ENCODE measurements at places on chromosomes 1 and 21. TPM values are rescaled to one million over a fixed set of nuclear protein-coding genes. Genes with fewer than 3 reads are reported as not detected.

DCST1 gene
- polyA plus RNA-seq: 0.05 TPM

KCNJ9 gene
- polyA plus RNA-seq: not detected

GPX7 gene
- 0.42 TPM for polyA plus RNA-seq

CTSS gene
- polyA plus RNA-seq: 1.8 TPM

RBM15 gene
- polyA plus RNA-seq: 10.0 TPM

S100A10 gene
- polyA plus RNA-seq: 762 TPM

BTF3L4 gene
- 35.8 TPM for polyA plus RNA-seq

RHCE gene
- polyA plus RNA-seq: 0.09 TPM

FAM167B gene
- polyA plus RNA-seq: not detected

HCRTR1 gene
- polyA plus RNA-seq: not detected

ZFP69B gene
- polyA plus RNA-seq: 1.9 TPM

IL19 gene
- not detected for polyA plus RNA-seq

OR2L5 gene
- polyA plus RNA-seq: not detected

GRCh38 chr1:27471477-27471876 lies 18.5 kb downstream of the WASF2 start:
- no peak for DNase-seq
- H3K4me1 ChIP-seq: peaks cover 6% of the 10 kb centered on the region
- H3K27me3 ChIP-seq: no peaks in the 10 kb centered on the region
- H3K27ac ChIP-seq: no peak overlapping the region

DNA sequence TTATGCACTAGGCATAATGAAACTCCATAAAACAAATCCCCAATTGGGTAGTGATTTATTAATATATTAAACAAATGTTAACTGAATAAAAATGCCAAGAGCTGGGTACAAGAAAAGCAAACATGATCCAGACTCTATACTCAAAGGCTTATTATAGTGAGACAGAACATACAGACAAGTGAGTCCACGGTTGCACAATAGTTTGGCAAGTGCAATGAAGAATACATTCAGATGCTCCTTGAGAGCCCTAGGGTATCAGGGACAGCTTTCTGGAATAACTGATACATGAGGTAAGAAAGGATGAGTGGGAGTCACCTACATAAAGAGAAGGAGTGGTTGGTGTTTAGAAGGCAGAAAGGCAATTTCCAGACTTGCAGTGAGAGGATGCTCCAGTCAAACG lies 85.1 kb downstream of the VAV3 start:
- no peaks in the 10 kb centered on the region for H3K27me3 ChIP-seq
- peaks cover 4% of the 10 kb centered on the region for H3K4me1 ChIP-seq
- H3K4me3 ChIP-seq: no peak overlapping the region

GRCh38 chr1:1164361-1164700 lies 9.3 kb upstream of the TTLL10 start:
- H3K36me3 ChIP-seq: no peaks in the 10 kb centered on the region
- H3K27me3 ChIP-seq: no peaks in the 10 kb centered on the region
- peaks cover 11% of the 10 kb centered on the region for H3K4me1 ChIP-seq
- peak overlapping the region; percentile 83 for H3K4me3 ChIP-seq
- H3K27ac ChIP-seq: peak overlapping the region; percentile 95

DNA sequence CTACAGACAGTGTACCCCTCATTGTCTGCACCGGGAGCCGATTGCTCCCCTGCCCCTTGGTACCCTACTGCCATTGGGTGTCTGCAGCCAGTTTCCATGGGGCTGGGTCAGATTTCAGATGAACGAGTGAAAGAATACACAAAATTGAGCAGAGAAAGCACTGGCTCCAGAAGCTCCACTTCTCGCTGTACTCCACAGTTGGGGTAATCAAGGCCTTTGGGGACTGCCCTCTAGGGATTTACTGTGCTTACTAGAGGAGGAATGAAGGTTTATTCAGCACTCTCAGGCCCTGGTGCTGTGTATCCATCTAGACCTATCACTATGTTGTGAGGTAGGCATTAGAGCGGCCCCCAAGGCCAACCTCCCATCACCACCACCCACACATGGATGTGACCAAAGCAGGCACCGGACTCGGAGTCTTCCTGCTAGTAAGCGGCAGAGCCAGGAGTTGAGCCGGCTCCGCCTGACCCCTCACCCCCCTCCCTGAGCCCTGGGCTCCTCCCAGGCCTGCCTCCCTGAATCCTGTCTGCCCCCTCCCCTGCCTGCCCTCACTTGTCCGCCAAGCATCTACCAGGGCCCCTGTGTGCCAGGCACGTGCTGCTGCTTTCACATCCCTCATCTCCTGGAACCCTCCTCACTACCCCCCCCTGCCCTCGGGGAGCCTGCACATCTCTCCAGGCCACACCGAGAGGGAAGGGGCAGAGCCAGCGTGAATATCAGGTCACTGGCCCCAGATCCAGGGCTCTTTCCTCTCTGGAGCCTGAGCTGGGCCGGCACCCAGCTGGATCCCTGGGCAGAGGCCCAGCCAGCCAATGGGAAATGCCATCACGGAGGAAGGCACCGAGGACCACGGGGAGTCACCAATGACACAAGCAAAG lies 23.3 kb downstream of the KCNN3 start:
- no peak overlapping the region for H3K4me3 ChIP-seq
- H3K27me3 ChIP-seq: peaks cover 36% of the 10 kb centered on the region
- DNase-seq: no peak
- H3K36me3 ChIP-seq: no peaks in the 10 kb centered on the region
- no peaks in the 10 kb centered on the region for H3K4me1 ChIP-seq

- no peaks in the 10 kb centered on the region for H3K27me3 ChIP-seq
- peaks cover 52% of the 10 kb centered on the region for H3K4me1 ChIP-seq
- peak overlapping the region; percentile 67 for H3K4me3 ChIP-seq
- H3K27ac ChIP-seq: peak overlapping the region; percentile 85
- peaks cover 16% of the 10 kb centered on the region for H3K36me3 ChIP-seq
- no peak for DNase-seq
Measured at GRCh38 chr1:151540982-151541377, 871 bp downstream of the TUFT1 start.

DNA sequence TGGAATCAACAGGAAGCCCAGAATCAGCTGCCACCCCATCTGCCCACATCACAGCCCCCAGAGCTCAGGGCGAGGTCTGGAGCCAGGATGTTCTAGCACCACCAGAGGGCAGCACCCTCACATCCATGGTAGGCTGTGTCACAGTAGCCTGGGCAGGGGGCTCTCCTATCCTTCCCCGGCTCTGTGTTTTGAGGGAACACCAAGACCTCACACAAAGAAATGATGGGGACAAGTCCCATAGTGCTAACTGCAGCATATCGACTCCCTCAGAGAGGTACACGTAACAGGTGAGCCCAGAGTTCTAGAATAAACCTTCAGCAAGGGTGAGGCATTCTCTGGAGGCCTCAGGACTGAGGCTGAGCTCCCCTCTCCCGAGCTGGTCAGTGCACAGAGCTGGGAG lies 2.3 kb upstream of the KCNC4 start:
- no peak overlapping the region for H3K4me3 ChIP-seq
- no peaks in the 10 kb centered on the region for H3K27me3 ChIP-seq
- no peak for DNase-seq
- no peaks in the 10 kb centered on the region for H3K36me3 ChIP-seq
- no peak overlapping the region for H3K27ac ChIP-seq

DNA sequence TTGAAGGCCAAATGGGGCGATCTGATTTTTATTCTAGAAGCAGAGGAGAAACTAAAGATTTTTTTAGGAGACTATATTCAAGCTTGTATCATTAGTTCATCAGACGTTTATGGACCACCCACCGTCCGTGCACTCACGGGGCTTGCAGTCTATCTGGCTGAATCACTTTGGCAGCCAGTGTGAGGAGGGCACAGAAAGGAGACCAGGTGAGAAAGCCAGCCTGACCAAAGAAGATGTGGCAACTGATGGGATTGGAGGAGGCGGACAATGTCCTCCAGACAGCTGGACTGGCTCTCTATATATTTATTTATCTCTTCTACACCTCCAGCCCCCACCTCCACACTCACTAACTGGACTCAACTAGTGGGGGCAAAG lies 822 bp upstream of the ELOVL1 start:
- peak overlapping the region; percentile 75 for H3K27ac ChIP-seq
- no peak for DNase-seq
- peaks cover 13% of the 10 kb centered on the region for H3K36me3 ChIP-seq
- no peaks in the 10 kb centered on the region for H3K27me3 ChIP-seq
- H3K4me1 ChIP-seq: peaks cover 62% of the 10 kb centered on the region
- H3K4me3 ChIP-seq: peak overlapping the region; percentile 67

DNA sequence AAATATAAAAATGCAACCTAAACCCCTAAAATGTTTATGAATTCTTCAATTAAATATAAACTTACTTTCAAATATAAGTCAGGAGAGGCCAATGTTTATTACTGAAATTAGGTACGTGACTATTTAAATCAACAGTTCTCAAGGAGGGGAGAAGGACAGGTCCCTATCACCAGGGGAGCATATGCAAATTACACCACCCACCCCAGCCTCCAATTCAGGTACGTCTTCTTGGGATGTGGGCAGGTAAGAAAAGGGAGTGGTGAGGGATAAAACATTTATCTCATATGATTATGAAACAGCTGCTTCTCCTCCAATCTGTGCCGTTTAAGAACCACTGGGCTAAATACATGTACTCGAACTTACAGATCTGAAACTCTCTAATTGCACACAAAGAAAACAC lies 3.4 kb downstream of the COP1 start:
- no peaks in the 10 kb centered on the region for H3K36me3 ChIP-seq
- no peaks in the 10 kb centered on the region for H3K27me3 ChIP-seq
- DNase-seq: no peak
- peaks cover 17% of the 10 kb centered on the region for H3K4me1 ChIP-seq

- H3K36me3 ChIP-seq: no peaks in the 10 kb centered on the region
- no peak for DNase-seq
- no peak overlapping the region for H3K4me3 ChIP-seq
- no peaks in the 10 kb centered on the region for H3K4me1 ChIP-seq
- H3K27ac ChIP-seq: no peak overlapping the region
Measured at GRCh38 chr21:24294171-24294570, 1313.1 kb downstream of the MRPL39 start.

GRCh38 chr1:5709976-5710375 lies 282.2 kb downstream of the NPHP4 start:
- H3K27ac ChIP-seq: no peak overlapping the region
- H3K4me1 ChIP-seq: peaks cover 7% of the 10 kb centered on the region
- H3K36me3 ChIP-seq: no peaks in the 10 kb centered on the region
- no peak for DNase-seq
- no peaks in the 10 kb centered on the region for H3K27me3 ChIP-seq
- no peak overlapping the region for H3K4me3 ChIP-seq

- no peak overlapping the region for H3K27ac ChIP-seq
- H3K4me1 ChIP-seq: peaks cover 10% of the 10 kb centered on the region
- H3K36me3 ChIP-seq: no peaks in the 10 kb centered on the region
Measured at GRCh38 chr1:15277447-15277838, 30.4 kb downstream of the FHAD1 start.

- no peak for DNase-seq
- H3K4me1 ChIP-seq: no peaks in the 10 kb centered on the region
- H3K4me3 ChIP-seq: no peak overlapping the region
- H3K27me3 ChIP-seq: no peaks in the 10 kb centered on the region
Measured at GRCh38 chr1:48955774-48956173, 179.1 kb upstream of the BEND5 start.

GRCh38 chr1:45507195-45507594 lies 7.1 kb downstream of the MMACHC start:
- no peaks in the 10 kb centered on the region for H3K4me1 ChIP-seq
- no peak overlapping the region for H3K4me3 ChIP-seq
- H3K36me3 ChIP-seq: peaks cover 22% of the 10 kb centered on the region
- H3K27me3 ChIP-seq: no peaks in the 10 kb centered on the region
- no peak overlapping the region for H3K27ac ChIP-seq
- DNase-seq: no peak

DNA sequence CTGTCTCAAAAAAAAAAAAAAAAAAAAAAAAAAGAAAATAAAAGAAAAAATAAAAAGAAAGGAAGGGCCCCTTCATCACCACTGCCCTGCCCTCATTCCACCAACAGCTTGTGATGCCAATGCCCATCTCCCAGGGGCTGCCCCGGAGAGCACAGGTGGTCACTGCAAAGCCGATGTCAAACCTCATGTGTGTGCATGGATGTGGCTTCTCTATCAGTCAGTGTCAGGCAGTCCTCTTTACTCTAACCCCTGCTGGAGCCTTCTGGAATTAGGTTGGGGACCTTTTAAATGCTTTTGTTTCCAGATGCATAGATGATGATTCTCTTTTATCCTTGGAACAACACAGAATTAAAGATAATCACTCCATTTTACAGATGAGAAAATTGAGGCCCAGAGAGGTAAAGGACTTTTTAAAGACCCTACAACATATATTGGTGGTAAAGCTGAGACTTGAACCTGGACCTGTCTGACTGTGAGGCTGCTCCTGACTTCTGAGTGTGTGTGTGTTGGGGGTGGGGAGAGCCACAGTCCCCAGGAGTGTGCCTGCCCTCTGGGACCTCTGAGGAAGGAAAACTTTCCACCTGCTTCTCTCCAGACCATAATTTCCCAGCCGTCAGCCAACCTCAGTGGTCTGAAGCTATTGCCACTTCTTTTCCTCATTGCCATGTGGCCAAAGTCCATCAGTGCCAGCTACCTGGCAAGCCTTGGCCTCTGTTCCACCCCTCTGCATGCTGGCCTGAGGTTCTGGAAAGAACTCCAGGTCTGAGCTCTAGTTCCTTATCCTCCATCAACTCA lies 3.0 kb upstream of the TMEM54 start:
- H3K27me3 ChIP-seq: no peaks in the 10 kb centered on the region
- peaks cover 3% of the 10 kb centered on the region for H3K4me1 ChIP-seq
- H3K36me3 ChIP-seq: no peaks in the 10 kb centered on the region
- no peak overlapping the region for H3K27ac ChIP-seq

GRCh38 chr1:102715150-102715549 lies 393.2 kb downstream of the COL11A1 start:
- no peaks in the 10 kb centered on the region for H3K36me3 ChIP-seq
- no peak for DNase-seq
- H3K27me3 ChIP-seq: no peaks in the 10 kb centered on the region
- H3K27ac ChIP-seq: no peak overlapping the region

GRCh38 chr21:29117372-29117955 lies 13.0 kb upstream of the MAP3K7CL start:
- H3K36me3 ChIP-seq: no peaks in the 10 kb centered on the region
- peaks cover 7% of the 10 kb centered on the region for H3K4me1 ChIP-seq
- H3K27me3 ChIP-seq: no peaks in the 10 kb centered on the region
- no peak for DNase-seq

DNA sequence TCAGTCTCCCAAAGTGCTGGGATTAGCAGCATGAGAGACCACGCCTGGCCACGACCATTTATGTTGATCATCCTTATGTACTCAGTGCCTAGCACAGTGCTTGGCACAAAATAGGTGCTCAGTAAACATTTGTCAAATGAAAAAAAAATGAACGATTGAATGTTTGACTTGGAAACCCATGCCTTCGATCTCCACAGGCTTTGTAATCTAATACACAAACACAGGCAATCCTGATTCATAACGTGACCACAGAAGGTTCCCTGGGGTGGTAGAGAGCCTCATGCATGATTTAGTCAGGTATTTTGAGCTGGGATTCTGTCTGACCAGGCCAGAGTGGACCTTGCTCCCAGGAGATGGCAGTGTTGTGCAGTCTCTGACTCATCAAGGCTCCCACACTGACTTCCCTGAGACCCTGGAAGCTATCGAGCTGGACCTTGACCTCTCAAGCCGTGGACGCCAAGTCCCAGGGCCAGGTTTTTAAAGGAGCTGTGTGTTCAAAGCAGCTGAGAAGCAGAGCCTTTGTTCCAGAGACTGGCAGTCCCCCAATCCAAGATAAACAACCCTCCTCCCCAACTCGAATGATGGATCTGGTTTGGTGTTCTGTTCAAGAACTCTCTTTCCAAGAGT lies 81.1 kb downstream of the PGM1 start:
- H3K27ac ChIP-seq: no peak overlapping the region
- H3K4me3 ChIP-seq: no peak overlapping the region
- DNase-seq: no peak
- H3K27me3 ChIP-seq: no peaks in the 10 kb centered on the region

- no peaks in the 10 kb centered on the region for H3K27me3 ChIP-seq
- no peak for DNase-seq
- no peaks in the 10 kb centered on the region for H3K36me3 ChIP-seq
- no peak overlapping the region for H3K4me3 ChIP-seq
Measured at GRCh38 chr1:183000167-183000962, 22.9 kb upstream of the LAMC1 start.
